ENCODE measurements at places on chromosomes 3 and 15.

DNA sequence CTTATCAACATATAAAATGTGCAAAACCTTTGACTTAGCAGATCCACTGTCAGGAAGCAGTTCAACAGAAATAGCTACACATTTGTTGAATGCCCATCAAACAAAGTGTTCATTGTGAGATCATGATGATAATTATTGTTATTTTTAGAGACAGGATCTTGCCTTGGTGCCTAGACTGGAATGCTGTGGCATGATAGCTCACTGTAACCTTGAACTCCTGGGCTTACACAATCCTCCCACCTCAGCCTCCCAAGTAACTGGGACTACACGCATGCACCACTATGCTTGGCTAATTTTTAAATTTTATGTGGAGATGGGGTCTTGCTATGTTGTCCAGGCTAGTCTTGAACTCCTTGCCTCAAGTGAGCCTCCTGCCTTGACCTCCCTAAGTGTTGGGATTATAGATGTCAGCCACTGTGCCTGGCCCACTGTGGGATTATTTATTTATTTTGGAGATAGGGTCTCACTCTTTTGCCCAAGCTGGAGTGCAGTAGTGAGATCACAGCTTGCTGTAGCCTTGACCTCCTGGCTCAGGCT lies 8.8 kb downstream of the MAP2K5 start:
- DNase-seq = no peak

GRCh38 chr3:142608631-142609030 lies 12.4 kb downstream of the PLS1 start:
- DNase-seq = no peak

- DNase-seq = no peak
Observed at GRCh38 chr3:78588906-78589621, 1178.7 kb downstream of the ROBO1 start.

DNA sequence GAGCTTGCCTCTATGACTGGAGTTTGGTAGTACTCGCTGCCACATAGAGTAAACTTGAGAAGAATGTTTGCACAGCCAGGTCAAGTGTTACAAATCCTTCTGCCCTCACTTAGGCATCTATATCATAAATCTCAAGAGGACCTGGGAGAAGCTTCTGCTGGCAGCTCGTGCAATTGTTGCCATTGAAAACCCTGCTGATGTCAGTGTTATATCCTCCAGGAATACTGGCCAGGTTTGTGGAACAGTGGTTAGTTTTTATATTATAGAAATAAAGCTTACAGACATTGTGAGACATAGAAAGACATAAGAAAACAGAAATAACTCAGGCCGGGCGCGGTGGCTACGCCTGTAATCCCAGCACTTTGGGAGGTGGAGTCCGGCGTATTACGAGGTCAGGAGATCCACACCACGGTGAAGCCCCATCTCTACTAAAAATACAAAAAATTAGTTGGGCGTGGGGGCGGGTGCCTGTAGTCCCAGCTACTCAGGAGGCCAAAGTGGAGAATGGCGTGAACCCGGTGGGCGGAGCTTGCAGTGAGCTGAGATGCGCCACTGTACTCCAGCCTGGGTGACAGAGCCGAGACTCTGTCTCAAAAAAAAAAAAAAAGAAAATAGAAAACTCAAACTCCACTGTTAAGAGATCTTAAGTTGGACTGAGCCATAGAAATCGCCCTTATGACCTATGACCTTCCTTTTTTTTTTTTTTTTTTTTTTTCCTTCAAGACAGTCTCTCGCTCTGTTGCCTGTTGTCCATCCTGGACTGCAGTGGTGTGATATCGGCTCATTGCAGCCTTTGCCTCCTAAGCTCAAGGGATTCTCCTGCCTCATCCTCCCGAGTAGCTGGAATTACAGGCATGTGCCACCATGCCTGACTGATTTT lies 2.2 kb downstream of the RPSA start:
- DNase-seq = no peak

DNA sequence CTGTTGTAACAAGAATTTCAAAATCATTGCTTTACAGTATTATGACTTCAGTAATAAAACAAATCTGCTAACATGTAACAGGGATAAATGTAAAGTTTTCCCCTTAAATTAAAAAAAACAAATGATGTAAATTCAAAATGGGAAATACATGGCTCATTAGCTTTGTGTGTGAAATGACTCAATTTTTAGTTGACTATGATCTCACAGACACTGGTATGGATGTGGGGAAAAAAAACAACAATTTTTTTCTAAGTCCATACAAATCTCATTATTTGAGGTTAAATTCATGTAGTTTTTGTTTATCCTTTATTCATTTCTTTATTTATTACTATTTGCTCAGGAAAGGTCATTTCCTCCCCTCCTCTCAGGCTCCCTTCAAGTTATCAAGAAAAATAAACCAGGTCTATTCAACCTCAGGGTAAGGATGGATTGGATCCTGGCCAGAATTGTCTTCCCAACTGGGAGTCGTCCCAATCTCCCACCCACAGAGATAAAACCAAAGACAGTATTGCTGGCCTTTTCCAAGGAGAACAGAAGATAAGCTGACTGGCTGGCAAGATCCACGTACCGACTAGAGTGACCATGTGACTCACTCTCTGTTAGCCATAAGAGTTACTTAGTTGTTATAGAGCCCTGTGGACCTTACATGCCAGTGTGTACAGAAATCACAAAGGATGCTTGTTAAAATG lies 373.3 kb downstream of the GAP43 start:
- DNase-seq = no peak

DNA sequence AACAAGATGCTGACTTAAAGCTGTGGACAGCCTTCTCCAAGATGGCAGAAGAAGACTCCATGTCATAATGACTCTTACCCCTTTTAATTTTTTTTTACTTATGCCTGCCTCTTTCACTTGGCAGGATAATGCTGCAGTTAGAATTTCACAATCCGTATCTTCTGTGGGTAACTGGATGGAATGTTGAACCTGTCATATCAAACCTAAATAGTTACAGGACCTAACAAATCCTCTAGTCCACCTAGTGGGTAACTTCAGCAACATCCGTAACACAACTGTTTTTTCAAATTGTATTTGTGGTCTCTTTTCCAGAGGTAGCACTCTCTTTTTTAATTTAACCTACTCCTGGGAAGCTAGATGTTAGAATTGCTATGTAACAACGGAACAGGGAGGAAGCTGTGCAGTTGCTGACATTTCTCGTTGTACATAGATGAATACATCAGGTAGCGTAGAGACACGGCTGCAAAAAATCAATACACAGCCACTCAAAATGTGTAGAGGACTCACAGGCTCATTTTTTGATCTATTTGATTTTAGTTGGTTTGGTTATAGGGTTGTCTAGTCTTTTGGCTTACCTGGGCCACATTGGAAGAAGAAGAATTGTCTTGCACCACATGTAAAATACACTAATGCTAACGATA lies 43.9 kb upstream of the TRPM1 start:
- no peak for DNase-seq

GRCh38 chr3:86547692-86548091 lies 443.3 kb downstream of the VGLL3 start:
- no peak for DNase-seq

- no peak for DNase-seq
Observed at GRCh38 chr15:33941279-33942063, 26.8 kb upstream of the CHRM5 start.

- DNase-seq = no peak
Observed at GRCh38 chr3:98564282-98565005, 29.0 kb downstream of the CPOX start.

- DNase-seq = no peak
Observed at GRCh38 chr3:43620831-43621655, 768 bp downstream of the ANO10 start.

DNA sequence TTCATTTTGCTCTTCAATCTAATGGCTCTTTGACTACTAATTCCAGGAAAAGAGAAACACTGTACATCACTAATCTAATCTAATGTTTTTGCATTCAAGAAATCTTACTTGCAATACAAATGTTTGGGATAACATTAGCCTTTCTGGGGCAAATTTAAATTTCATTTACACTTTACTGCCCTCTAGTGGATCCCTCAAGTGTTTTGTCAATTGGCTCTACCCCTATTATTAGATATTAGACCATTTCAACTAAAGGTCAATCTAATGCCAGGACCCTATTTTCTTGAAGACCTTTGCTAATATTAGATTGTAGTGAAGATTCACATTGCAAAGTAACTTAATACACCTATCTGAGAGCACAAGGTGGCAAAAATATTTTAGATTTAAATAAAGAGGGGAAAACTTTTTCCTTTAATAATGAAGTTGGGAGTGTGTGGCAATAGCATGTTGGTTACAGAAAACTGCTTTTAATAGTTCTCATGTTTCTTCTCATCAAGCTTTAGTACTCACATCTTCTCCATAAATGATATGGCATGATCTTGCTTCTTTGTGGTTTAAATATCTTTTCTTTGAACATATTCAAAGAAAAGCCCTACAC lies 5.0 kb downstream of the C2CD4A start:
- no peak for DNase-seq

- no peak for DNase-seq
Observed at GRCh38 chr3:77412021-77412438, 372.1 kb downstream of the ROBO2 start.

GRCh38 chr15:33866101-33866737 lies 102.1 kb upstream of the CHRM5 start:
- no peak for DNase-seq

- no peak for DNase-seq
Observed at GRCh38 chr15:99631255-99631654, 65.5 kb downstream of the MEF2A start.

- no peak for DNase-seq
Observed at GRCh38 chr3:24428481-24428880, 66.2 kb downstream of the THRB start.

DNA sequence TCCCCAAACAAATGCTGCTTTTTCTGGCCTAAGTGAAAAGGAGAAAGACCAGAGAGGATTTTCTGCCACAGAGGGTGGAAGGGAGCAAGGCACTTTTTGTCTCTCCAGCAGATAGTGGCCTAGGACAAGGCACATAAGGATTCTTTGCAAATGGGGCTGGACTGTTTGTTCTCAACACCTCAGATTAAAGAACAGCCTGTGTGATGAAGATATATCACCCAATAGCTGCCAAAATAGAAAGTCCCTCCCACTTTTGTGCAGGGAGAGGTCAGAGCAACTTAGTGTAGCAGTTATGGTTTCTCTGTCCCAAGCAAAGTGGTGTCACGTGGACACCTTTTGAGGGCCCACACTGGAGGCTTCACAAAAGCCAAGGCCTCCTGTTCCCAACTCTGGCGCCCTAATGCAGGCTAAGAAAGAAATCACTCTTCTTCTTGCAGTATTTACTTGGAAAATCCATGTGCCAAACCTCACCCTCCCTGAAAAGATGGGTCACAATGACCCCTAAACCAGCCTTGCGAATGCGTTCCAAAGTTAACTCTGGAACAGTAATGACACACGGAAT lies 84.9 kb downstream of the LRIG1 start:
- DNase-seq = no peak

DNA sequence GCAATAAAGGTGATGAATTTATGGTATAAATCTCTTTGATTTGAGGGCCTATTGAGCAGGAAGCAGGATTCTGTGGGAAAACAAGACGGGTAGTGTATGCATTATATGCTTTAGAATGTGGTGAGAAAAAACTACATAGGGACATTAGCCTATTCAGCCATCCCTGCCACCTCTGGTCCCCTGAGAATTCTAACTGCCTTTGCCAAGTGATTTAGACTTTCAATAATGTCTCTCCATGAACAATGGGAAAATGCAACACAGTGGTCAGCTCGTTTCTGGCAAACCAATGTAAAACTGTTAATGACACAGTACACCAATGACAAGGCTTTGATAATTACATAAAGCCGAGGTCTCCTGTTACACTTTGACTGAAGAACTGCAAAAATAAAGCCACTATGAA lies 314.7 kb upstream of the CNTN4 start:
- DNase-seq = no peak

- DNase-seq = no peak
Observed at GRCh38 chr3:143650827-143651226, 197.4 kb downstream of the SLC9A9 start.

- DNase-seq = no peak
Observed at GRCh38 chr15:61031532-61031931, 197.6 kb downstream of the RORA start.

- no peak for DNase-seq
Observed at GRCh38 chr3:42130329-42131070, 39.3 kb downstream of the TRAK1 start.

- no peak for DNase-seq
Observed at GRCh38 chr3:114899186-114899931, 247.7 kb downstream of the ZBTB20 start.

DNA sequence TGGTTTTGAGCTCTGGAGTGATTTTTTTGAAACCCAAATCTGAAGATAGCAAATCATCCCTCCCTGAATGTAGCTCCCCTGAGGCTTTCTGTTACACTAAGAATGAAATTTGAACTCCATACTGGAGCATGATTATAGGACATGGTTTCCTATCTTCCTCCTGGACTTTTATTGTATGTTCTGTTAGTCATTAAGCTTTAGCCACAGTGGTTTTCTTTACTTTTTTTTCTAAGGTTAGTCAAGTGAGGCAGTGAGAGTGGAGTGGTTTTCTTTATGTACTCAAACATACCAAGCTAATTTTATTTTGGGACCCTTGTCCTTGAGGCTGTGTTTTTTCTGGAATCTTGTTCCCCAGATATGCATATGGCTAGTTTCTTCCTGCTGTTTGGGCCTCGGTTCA lies 55.2 kb upstream of the FRMD4B start:
- DNase-seq = no peak

- DNase-seq = no peak
Observed at GRCh38 chr15:63283126-63283525, 5.7 kb downstream of the APH1B start.

GRCh38 chr15:25732191-25732590 lies 130.9 kb downstream of the ATP10A start:
- no peak for DNase-seq

DNA sequence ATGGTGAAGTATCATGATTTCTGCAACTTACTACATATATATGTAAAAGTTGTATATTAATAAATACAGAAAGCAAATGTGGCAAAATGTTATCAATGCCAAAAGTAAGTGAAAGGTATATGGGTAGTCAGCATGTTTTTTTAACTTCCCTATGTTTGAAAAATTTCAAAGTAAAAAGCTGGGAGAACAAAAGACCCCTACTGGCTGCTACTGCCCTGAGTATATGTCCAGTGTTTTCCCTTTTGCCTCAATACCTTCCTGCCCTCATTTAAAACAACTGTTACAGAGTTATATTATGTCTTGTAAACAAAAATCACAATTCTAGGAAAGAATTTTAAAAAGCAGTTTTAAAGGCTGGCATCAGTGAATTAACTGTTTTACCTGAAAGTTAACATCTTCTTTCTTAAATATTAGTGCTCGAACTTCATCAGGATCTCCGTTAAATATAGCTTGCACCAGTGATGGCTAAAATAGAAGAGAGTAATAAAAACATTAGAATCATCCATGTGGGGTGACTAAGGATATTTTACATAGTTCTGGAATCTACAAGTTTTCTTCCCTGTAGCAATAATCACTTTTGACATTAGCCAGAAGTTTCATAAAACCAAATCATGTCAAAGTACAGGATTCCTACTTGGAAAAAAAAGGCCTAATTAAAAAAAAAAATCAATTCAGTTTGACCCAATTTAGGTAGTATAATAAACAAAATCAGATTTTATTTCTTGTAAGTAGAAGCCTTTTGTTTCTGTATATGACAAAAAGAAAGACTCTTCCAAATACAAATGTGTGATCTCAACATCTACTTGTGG lies 2.7 kb downstream of the ANKRD28 start:
- DNase-seq = no peak

- no peak for DNase-seq
Observed at GRCh38 chr3:20857636-20858035, 671.6 kb upstream of the SGO1 start.

Measured in activated T-helper 1 cell treated with Interleukin-2 at 50 U/mL for 16 hours (primary cell).